ENCODE measurements at places on chromosomes 11 and 22. TPM values are rescaled to one million over a fixed set of nuclear protein-coding genes. Genes with fewer than 3 reads are reported as not detected.
A peak's percentile ranks its signal among the peaks of the same experiment; 100 is the strongest.

- DNase-seq: no peak
Observed at GRCh38 chr11:81211050-81211449, 1522.6 kb downstream of the FAM181B start.

- DNase-seq: no peak
Observed at GRCh38 chr11:69055598-69056516, 7.1 kb downstream of the TPCN2 start.

DNA sequence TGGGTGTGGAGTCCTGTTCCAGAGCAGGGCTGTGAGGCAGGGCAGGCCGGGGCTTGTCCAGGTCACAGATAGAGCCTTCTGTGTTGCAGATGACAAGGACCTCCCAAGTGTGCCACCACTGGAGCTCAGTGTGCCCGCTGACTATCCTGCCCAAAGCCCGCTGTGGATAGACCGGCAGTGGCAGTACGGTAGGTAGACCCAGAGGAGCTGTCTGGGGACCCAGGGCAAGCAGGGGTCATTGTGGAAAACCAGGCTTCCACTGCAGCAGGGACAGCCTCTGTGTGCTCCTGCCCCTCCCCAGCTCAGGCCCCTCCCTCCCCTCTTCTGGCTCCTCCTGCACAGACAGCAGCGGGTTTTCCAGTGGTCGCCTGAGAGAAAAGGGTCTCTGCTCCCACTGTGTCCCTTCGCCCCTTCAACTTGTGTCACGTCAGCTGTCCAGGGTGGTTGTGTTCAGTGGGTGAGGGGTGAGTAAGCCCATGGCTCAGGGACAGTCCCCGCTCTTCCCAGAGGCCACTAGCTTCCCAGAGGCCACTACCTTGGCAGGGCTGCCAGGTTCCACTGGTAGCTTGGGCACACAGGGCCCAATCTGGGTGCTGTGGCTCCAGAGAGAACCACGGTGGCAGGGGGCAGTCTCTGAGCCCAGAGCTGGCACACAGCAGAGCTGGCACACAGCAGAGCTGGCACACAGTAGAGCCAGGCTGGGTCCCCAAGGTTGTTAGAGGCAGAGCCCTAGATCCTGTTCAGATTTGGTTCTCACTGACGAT lies 78.4 kb downstream of the MED15 start:
- DNase-seq: no peak

DNA sequence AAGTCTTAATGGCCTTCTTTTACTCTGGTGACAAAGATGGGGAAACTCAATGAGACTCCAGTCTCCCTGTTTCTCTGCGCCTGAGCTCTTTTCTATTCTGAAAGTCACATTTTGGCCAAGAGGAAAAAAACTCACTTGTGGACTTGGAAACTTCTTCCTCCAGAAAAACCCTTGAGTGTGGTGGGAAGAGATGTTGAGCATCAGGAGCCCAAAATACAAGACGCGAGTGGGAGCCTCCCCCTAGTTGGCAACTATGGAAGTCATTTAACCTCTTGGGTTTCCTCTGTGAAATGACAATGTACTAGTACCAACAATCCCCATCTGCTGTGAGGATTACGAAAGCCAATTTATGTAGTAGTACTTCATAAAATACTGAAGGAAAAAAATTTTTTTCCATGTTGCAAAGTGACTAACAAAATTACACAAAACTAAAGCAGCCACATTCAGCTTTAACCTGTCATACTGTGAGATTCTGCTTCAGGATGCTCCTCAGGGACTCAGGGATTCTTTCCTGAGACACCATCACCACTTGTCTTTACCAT lies 524 bp upstream of the SLC25A17 start:
- no peak for DNase-seq

GRCh38 chr22:23106906-23107367 lies 34.9 kb downstream of the RSPH14 start:
- DNase-seq: no peak

DNA sequence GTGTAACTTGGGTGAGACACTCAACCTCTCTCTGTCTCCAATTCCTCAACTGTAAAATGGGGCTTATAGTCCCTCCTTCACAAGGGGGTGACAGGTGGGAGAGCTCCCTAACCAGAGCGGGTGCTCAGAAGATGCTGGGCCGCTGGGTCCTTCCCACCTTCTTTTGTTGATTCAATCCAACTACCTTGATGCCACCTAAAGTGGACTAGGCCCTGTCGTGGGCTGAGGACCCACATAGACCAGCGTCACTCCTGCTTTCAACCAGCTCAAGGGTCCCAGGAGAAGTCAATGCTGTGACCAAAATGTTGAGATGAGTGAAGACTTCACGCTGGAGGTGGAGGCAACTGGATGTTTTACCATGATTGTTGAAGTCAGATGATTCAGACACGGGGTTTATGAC lies 72.7 kb upstream of the WNT11 start:
- no peak for DNase-seq

- peak; percentile 33 for DNase-seq
Observed at GRCh38 chr11:8068605-8069221, 12.3 kb upstream of the TUB start.

DNA sequence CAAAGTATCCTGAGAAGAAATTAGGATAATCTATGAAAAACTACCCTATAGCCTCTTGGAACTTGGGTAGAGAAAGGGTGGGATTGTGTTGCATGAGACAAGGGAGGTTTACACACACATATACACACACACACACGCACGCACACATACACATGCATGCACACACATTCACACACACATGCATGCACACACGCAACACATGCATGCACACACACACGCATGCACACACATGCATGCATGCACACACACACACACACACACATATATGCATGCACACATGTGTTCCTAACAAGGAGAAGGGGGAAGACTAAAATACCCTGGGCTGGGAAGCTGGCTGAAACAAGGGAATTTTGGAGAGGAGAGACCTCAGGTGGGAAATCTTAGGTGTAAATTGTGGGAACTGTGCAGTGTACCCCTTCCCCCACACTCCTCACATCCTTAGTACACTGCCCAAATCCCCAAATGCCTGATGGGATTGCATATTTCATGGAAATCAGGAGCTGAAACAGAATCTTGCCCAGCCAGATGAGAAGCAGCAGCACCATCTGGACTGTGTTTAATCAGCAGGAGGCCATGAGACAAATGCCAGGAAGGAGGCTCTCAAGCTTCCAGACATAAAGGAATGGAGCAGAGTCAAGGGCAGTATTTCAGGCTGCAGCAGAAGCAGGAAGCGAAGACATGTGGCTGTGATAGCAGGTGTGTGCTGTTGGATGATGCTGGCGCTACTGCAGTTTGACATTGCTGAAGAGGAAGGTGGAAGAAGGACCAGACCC lies 14.6 kb upstream of the POLD3 start:
- no peak for DNase-seq

DNA sequence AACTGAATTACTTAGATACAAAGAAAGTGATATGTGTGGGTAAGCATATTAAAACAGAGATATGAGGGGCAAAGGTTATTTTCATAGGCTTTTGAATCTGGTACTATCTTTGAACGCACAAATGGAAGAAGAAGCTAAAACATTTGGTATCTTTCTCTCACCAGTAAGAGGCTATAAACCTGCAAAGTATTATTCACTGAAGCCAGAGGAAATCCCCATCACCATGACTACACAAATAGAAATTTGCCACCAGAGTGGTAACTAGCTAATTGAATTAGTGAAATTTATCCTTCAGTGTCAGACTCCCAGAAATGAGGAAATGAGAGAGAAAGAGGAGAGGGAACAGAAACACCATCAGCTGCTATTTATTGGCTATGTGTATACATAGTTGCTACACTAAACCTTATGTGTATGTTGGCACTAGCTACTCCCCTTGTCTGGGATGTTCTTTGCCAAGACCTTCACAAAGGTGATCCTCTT lies 503.4 kb downstream of the DLG2 start:
- no peak for DNase-seq

GRCh38 chr22:49137206-49137840 lies 690.4 kb downstream of the BRD1 start:
- no peak for DNase-seq

The KRTAP5-8 gene
- total RNA-seq: not detected

The MMP1 gene
- total RNA-seq: not detected

The TSGA10IP gene
- total RNA-seq: not detected

The PRAME gene
- 0.23 TPM for total RNA-seq

Measured in activated naive CD4-positive, alpha-beta T cell treated with anti-CD3 and anti-CD28 coated beads, Interleukin-2, amount 50 U/mL, for 72 hours (primary cell).